ENCODE measurements at places on chromosomes 1 and 21.

DNA sequence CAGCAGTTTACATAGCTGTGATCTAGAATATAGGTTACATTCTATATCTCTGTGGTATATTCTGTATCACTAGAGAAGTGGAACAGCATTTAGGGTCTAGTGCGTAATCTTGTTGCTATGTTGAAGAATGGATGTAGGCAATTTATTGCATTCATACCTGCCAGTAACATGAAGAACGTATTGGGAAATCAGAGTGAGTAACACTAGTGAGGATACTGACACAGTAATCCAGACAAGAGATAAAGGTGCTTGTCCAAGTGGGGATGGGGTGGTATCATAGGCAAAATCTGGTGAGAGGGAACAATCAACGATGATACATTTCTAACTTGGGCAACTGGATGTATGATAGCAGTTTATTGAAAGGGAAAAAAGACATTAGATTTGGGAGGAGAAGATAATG is 9.8 kb downstream of the PPP2R5A start:
- no peak for DNase-seq

- no peak for DNase-seq
These were observed 46.0 kb upstream of the SLC19A1 start for GRCh38 chr21:45588086-45588825.

- DNase-seq, result no peak
These were observed 62.4 kb downstream of the MAP3K21 start for GRCh38 chr1:233389893-233390292.

DNA sequence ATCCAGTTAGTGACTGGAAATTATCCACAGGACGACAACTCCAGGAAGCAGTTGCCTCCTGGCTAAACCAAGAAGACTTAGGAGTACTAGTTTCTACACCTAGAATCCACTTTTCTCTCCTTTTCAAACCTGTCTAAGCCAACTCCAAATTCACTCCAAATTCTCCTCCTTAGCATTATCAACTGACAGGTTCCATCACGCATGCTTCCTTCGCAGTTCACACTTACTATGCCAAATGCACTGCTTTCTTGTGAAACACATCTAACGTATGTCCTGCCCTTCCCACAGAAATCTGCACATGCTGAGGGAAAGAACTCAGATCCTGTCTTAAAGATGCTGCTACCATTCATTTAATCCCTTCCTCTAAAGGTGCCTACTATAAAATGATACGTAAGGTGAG is 225.9 kb downstream of the RERE start:
- no peak for DNase-seq

- no peak for DNase-seq
These were observed 16.6 kb downstream of the OR6Y1 start for GRCh38 chr1:158537609-158538008.

- DNase-seq, result no peak
These were observed 52.2 kb downstream of the SDC3 start for GRCh38 chr1:30856260-30856790.

DNA sequence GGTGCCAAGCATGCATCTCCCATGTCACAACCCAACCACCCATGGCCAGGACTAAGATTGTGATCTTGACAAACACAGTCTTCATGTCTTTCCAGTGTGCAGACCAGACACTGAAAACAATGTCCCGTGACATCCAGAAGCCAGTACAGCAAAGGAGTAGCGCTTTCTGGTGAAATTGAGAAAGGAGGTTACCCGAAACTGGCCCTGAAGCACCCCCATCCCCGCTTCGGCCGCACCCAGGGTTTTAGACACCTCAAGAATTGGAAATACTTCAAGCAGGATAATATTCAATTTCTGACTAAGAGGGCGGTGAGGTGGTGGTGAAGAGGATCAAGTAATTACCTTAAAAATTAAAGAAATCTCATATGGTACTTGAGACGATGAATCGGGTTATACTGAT is 10.6 kb upstream of the S100A8 start:
- DNase-seq, result no peak

- no peak for DNase-seq
These were observed 735 bp upstream of the BRINP3 start for GRCh38 chr1:190478149-190479049.

DNA sequence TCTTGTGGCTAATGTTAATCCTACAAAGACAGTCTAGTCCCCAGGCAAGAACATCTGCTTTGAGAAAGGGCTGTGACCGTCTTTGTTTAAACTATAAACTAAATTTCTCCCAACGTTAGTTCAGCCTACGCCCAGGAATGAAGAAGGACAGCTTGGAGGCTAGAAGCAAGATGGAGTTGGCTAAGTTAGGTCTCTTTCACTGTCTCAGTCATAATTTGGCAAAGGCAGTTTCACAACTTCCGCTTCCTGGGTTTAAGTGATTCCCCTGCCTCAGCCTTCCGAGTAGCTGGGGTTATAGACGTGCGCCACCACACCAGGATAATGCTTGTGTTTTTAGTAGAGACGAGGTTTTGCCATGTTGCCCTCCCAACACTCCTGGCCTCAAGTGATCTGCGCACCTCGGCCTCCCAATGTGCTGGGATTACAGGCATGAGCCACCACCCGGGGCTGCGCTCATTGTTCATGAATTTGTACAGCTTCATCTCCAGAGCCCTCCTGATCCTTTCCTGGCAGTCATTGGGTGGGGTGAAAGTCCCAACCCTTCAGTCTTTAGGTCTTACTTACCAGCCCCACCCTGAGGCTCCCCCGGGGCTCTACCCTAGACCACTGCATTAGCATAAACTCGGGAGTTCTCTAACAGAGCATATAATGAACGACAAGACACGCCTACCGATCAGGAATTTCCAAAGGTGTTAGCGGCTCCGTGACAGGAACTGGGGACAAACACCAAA is 4.9 kb upstream of the MASP2 start:
- DNase-seq, result peak; percentile 30

DNA sequence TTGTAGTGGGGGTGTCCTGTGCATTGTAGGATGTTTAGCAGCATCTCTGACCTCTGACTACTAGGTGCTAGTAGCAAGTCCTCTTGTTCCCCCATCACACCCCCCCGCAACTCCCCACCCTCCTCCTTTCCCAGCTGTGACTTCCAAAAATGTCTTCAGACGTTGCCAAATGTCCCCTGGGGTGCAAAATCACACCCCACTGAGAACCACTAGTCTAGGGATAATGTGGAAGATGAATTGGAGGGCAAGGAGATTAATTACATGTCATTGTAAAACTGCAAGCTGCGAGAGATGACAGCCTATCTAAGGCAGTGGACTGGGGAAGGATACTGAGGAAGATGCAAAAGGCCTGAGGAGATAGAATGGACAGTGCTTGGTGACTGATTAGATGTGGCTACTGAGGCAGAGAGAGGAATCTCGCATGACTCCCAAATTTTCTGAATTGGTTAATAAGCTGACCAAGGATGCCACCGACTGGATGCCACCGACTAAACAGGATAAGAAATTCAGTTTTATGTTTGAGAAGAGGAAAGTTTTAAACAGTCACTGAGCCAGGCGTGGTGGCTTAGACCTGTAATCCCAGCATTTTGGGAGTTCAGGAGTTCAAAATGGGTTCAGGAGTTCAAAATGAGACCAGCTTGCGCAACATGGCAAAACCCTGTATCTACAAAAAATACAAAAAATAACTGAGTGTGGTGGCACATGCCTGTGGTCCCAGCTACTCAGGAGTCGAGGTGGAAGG is 3.1 kb upstream of the JAK1 start:
- no peak for DNase-seq

GRCh38 chr1:154751690-154752089 is 118.4 kb downstream of the KCNN3 start:
- DNase-seq, result no peak

DNA sequence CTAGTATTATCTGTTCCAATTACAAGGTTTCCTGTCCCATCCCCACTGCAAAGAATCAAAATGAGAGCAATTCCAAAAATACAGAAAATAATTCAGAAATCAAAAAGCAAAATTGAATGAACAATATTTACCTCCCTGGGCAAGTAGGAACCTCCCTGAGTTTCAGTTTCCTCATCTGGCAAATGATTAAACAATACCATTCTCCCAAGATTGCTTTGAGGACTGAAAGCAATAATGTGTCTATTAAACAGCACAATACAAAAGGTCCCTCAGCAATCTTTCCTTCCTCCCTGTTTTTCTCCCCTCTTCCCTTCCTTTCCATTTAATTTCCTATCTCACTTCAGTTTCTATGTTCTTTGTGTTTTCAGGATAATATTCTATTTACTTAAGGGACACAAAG is 171.0 kb downstream of the ZC3H11B start:
- no peak for DNase-seq

DNA sequence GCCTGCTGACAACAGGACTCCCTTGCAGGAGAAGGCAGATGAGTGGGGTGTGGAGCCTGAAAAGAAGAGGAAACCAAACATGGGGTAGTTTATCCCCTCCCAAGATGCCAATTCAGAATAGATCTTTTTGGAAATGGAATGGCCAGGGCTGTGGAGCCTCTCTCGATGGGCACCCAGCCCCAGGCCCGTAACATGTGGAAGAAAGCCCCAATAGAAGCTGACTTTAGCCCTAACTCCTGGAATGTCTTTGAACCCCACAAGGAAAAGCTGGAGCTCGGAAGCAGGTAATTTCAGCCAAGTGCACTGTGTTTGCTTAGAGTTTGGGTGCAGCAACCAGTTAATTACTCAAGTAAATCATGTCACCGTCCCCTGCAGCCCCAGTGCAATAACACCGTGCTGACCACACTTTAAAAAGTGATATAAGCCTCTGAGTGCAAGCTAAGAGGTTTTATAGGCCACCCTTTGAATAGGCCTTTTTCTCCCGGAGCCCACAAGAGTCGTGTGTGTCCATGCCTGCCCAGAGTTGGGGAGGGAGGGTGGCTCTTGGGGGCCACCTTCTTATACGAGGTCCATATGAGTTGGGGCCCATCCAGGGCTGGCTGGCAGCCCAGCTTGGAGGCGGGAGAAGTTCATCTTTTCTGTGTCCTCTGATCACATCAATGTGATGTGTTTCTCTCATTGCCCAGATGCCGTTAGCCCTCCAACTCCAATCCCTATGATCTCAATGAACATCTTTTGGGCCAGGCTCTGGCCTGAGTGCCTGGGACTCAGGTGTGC is 153.2 kb downstream of the TRABD2B start:
- no peak for DNase-seq

- no peak for DNase-seq
These were observed 103.3 kb upstream of the FGGY start for GRCh38 chr1:59193443-59194093.

DNA sequence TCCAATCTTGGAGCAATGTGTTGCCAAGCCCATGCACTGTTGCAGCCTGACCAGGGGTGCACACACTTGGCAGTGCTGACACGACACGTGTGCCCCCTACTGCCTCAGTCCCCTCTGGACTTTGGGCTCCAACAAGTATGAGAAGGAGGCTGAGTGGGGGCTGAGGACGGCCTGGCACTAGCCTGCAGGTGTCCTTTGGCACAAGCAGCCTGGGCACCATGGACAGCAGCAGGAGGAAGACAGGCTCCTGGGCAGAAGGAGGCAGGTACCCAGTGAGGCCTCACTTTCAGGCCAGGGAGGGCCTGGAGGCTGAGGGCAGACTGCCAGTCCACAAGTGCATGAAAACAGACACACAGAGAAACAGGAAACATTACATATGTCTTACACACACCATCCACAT is 1702.9 kb upstream of the B3GALT2 start:
- DNase-seq, result no peak

- no peak for DNase-seq
These were observed 1.4 kb upstream of the DENND2C start for GRCh38 chr1:114671011-114671938.

DNA sequence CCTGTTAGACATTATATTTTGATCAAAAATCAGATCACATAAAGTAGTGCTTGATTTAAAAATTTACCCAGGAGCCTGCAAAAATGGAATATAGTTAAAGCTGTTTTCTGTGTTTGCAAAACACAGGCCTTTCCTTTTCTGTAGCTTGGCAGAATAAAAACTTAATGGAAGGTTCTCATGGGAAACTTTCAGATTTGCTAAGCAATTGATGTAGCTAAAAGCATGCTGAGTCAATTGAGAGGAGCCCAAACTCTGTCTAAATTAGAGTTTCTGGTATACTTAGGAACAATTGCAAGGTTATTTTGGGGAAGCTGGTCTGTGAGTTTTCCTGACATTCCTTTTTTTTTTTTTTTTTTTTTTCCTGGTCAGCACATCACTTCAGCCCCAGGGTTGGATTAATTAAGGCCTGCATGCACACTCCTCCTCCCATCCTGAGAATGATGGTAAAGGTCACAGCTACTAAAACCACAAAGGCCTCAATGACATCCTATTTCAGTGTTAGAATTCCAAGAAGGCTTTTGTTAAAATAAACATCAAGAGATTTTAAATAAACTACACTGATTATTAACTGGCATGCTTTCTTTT is 608.7 kb downstream of the PLPP3 start:
- no peak for DNase-seq

DNA sequence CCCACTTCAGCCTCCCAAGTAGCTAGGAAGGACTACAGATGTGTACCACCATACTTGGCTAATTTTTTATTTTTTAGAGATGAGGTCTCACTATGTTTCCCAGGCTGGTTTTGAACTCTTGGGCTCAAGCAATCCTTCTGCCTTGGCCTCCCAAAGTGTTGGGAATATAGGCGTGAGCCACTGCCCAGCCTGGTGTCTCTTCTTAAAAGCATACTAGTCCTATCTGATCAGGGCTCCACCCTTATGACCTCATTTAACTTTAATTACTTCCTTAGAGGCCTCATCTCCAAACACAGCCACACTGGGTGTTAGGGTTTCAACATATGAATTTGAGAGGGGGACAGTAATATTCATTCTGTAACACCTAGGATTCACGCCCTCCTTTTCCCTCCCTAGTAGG is 130.9 kb downstream of the GLIS1 start:
- DNase-seq, result no peak

DNA sequence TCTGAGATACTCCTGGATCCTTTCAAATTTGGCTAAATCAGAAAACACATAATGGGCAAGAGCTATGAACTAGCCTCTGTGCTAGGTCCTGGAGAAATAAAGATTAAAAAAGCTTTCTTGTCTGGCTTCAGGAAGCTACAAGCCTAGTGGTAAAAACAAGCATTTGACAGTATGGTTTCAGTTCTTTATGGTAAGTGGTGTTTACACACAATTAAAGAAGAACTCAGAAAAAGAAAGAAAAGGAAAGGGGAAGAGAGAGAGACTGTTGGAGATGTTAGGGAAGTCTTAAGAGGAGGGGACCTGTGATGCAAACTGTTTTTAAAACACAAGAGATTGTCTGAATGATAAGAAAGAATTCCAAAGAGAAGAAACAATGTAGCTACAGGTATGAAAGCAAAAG is 1.8 kb downstream of the OR10J1 start:
- DNase-seq, result no peak

GRCh38 chr1:99979091-99979490 is 9.3 kb downstream of the SLC35A3 start:
- DNase-seq, result no peak

Measured in activated CD4-positive, alpha-beta T cell treated with anti-CD3 and anti-CD28 coated beads, Interleukin-2, Interleukin-4, amounts not matched to agents 100 ng/mL and 50 ng/mL, durations not matched to agents 16 hours and 8 hours (primary cell).